SK-MEL-5 (cell line): ENCODE measurements at places on chromosomes 5 and 9. TPM values are rescaled to one million over a fixed set of nuclear protein-coding genes. Genes with fewer than 3 reads are reported as not detected.

DDX4 gene
- not detected in 2 replicates for total RNA-seq

C9 gene
- total RNA-seq = 0.03 and 0.05 TPM in 2 replicates

ELAVL2 gene
- total RNA-seq = not detected in 2 replicates

RLN1 gene
- not detected in 2 replicates for total RNA-seq

CDX1 gene
- not detected in 2 replicates for total RNA-seq

CREB3 gene
- 21.8 and 27.2 TPM in 2 replicates for total RNA-seq

PCDHGA4 gene
- 1.4 and 1.6 TPM in 2 replicates for total RNA-seq

PCBD2 gene
- total RNA-seq = 5.6 and 6.7 TPM in 2 replicates

GRCh38 chr5:371811-372555, 50.5 kb downstream of the AHRR start:
- DNase-seq = no peak

- no peak for DNase-seq
Measured at GRCh38 chr9:136364942-136365774, 1.6 kb upstream of the DNLZ start.

GRCh38 chr9:123772374-123772773, 157.6 kb downstream of the DENND1A start:
- no peak for DNase-seq

DNA sequence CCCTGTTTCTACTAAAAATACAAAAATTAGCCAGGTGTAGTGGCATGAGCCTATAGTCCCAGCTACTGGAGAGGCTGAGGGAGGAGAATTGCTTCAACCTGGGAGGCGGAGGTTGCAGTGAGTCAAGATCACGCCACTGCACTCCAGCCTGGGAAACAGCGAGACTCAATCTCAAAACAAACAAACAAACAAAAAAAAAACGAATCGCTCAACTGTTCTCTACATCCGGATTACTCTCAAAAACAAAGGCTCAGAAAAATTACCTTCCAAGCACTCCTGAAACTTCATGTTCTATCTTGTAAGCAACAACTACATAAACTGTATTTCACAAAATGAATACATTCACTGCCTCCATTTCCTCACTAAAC, 14.0 kb downstream of the UBAP2 start:
- DNase-seq = no peak

DNA sequence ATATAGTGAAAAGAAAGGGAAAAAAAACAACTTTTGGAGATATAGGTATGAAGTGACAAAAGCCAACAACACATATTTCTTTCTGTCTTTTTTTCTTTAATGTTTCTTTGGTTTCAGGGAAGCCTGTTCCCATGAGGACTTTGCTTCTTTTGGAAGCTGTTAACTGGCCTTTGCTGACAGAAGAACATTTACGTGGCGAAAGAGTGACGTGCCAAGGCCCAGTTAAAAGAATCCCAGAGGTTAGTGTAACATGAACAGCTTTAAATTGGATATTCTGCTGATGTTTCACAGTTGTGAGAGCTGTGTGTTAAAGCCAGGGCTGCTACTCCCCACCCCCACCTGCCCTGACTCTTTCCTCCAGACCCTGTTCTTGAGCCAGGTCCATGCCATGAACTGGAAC, 275.9 kb downstream of the CRB2 start:
- DNase-seq = no peak

DNA sequence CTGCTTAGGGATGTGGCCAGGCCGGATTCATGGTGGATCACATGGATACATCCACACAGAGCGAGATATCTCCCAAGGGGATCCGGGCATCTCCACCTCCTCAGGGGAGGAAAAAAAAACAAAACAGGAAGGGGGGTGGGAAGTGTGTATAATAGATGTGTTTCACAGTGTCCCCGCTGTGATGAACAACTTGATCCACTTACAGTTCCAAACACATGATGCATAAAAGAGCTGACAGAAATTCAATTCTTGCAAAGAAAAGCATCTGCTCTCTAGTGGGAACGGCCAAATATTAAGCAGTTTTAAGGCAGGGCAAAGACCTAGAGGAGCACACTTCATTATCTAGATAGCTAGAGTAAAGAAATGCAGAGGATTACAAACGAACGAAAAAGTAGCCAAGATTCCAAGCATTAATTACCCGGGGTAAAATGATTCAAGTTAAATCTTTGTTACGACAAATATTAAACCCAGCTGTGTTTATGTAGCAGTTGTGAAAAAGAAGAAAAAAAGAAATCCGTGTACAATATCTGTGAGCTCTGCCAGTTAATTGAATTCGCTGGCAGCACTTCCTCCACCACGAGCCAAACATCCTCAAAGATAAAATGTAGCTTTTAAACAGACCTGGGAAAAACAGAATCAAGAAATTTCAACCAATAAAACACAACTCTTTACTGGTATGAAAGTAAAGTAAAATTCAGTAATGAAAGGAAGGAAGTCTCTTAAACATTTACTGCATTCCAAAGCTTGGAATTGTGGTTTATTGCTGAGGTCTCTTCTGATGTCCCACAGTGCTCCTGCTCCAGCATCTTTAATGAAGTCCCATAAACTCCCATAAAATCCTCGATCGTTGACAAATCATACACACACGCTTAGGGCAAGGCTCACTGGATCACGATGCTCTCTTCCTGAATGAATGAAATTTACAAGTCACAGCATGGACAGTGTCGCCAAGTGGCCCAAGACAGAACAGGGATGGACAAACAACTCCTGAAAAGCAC, 213.0 kb downstream of the CRB2 start:
- peak; percentile 99 for DNase-seq

DNA sequence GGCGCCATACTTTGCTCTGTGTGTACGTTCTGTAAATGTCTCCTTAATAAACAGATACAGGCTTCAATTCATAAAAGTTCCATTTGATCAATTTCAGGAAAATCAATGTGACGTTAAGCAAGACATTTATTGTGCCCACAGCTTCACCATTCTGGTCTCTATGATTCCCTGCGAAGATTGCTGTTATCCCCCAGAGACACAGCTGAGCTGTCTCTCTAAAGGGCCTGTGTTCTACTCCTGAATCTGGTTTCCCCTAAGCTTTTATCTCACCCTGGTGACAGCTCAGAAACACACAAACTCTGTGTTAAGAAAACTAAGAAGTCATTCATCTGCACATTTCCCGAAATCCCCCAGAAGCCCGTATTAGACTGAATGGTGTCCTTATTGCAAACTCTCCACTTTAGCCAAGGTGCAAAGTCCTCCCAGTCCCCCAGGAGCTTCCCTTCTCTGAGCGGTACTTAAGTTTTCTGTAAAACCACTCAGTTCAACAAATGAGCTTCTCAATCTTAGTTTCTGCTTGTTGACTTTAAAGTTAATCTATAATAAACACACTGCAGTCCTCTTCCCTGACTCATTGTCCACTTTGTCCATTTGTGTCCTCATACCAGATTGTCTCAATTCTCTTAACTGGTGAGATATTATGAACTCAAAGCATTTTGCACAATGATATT, 1.4 kb upstream of the C5orf15 start:
- DNase-seq = peak; percentile 99

DNA sequence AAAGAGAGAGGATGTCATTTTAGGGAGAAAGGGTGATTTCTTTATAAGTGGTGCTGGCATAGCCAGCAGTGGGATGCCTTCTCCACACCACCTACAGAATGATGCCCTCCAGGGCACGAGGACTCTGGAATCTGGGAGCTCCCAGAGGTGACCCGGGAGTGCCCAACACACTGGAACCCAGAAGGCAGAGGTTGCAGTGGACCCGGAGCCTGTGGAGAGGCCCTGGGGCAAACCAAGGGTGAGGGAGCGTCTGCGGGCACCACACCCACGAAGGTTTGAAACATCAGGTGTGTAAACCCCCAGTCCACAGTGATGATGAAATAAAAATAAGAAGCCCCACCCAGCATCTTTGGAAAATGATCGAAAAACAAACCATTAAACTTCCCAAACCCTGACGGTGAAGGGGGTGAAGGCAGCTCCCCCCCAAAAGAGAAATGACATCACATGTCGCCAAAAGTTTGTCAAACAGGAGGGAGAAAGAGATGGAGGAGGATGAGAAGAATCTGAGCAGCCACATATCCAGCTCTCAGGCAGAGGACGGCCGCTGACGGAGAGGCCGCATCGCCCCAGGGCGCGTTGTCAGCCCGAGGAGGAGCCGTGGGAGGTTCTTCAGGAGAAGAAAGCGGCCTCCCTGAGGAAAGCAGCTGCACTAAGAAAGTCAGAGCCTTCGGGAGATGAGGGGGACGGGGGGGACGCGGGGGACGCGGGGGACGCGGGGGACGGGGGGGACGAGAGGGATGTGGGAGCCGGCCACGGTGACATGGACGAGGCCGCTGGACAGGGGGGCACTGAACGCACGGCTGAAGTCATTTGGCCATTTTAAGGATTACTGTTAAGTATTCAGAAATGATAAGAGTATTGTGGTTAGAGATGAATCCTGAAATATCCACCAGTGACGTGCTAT, 43.1 kb upstream of the NSMF start:
- DNase-seq = peak; percentile 55

GRCh38 chr5:45225571-45226031, 416.9 kb downstream of the MRPS30 start:
- DNase-seq = peak; percentile 62

- no peak for DNase-seq
Measured at GRCh38 chr9:130042406-130042884, 544 bp downstream of the FNBP1 start.

DNA sequence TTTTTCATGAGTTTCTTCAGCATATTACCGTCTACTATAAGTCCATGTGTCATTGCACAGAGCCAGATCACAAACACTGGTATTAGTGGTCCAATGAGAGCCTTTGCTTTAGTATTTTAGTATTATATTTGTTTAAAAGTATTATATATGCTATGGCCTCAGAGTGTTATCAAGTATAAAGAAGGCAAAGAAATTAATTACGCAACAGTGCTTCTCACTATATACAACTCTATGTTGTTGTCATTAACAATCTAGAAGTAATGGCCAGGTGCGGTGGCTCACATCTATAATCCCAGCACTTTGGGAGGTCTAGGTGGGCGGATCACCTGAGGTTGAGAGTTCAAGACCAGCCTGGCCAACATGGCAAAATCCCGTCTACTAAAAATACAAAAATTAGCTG, 47.1 kb upstream of the RAPGEF6 start:
- DNase-seq = no peak

DNA sequence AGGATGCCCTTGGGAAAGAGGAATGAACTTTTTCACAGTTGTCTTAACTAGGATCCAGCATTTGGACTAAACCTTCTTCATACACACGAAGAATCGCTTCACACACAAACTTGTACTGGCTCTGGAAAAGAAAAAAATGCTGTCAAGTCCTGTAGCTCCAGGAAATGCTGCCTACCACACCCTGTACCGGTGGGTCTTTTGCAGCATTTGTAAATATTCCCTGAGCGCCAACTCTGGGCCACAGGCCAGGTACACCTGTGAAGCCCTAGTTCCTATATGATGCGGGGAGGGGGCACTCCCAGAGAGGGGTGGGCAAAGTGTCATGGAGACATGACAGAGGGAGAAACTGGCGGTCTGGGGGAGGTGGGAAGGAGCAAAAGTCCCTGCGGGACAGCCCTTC, 58.7 kb upstream of the EPB41L4B start:
- no peak for DNase-seq

DNA sequence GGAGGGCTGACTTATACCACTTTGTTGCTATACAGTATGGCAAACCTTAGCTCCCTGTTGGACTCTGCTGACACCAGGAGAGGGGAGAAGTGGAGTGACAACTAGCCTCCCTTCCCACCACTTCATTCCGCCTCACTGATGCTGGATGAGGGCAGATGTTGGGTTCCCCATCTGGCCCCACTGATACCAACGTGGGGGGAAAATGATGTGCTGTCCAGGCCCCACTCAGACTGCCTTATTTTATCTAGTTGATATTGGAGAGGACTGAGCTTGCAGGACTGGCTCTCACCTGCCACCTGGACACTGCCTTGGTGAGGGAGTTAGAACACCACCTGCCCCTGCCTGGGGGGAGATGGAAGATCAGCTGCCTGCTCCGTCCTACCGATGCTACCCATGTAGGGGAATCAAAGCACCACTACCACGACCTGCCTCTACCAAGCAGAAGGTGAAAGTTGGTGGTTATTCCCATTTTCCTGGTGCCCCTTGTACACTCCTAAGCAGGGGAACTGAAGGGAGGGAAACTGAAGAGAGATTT, 292.1 kb downstream of the GADD45G start:
- no peak for DNase-seq

DNA sequence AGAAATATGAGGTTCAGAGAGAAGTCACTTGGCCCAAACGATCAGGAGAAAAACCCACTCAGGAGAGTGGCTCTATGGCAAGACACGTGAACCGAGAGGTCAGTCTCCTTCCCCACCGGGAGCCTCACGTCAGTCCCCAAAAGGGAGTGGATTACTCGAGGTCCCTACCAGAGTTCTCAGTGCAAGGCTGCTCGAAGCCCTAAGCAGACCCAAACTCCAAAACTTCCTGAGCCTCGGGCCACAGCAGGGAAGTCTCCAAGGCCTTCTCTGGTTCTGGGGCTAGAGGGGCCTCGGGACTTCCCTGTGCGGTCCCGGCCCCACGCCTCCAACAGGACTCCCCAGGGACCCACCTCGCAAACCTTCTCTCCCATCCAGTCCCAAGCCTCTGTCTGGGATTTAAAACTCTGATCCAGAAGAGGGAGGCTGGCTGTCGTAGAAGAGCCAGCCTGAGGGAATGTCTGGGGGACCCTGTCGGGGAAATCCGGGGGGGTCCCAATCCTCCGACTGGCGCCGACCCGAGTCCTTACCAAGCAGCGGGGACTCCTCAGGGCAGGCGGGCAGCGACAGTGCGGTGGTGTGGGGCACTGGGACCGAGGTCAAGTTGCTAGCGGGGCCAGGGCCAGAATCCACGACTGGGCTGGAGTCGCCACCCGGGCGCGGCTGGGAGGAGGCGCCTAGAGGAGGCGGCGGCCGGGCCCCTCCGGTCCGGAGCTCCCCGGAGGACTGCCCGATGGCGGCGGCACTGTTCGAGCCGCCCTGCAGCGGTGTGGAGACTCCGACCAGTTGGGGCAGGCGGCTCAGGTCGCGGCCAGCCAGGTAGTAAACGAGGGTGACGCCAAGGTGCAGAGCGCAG, 679 bp downstream of the B4GALT1 start:
- no peak for DNase-seq

DNA sequence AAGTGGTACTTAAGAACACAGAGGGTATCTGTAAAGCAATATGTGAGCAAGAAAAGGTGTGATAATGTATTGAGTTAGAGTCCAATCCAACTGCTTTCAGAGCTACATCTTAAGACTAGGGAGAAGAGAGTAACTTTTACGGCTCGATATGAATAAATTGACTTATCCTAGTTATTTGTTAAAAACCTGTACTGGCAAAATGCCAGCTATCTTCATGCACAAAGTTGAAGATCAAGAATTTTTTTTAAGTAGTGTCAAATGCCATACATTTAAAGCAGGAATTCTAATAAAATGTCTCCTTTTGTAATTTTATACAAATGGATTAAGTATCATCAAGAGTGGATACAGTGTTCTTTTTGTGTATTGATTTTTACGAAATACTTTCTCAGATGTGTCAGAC, 305.2 kb downstream of the KIAA0825 start:
- DNase-seq = no peak

GRCh38 chr5:159749146-159749545, 167.1 kb upstream of the ADRA1B start:
- DNase-seq = no peak

GRCh38 chr5:127840198-127840524, 137.0 kb downstream of the CCDC192 start:
- DNase-seq = no peak
